ENCODE measurements at places on chromosomes 3 and 15.

DNA sequence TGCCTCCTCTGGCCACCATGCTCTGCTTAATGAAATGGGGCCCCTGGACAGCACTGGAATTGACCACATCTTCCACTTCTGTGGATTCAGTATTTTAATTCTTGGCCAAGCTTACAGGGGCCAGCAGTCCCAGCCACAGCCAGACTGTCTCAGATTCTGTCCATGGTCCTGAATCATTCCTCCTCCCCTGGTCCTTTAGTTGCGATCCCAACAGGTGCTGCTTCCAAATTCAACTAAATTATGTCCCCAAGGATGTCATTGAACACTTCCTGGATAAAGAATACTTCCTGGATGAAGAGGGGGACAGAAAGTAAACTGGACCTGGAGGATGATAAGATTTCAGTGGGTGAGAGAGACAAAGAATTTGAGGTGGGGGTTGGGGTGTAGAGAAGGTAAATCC, 111.1 kb upstream of the FOXB1 start:
- H3K36me3 ChIP-seq: no peaks in the 10 kb centered on the region
- no peaks in the 10 kb centered on the region for H3K27me3 ChIP-seq
- no peak overlapping the region for H3K27ac ChIP-seq
- no peak overlapping the region for H3K4me3 ChIP-seq
- no peaks in the 10 kb centered on the region for H3K4me1 ChIP-seq

GRCh38 chr3:71067977-71068654, 515.4 kb downstream of the FOXP1 start:
- peaks cover 43% of the 10 kb centered on the region for H3K4me1 ChIP-seq
- no peak overlapping the region for H3K4me3 ChIP-seq
- no peak for DNase-seq
- H3K27me3 ChIP-seq: no peaks in the 10 kb centered on the region
- H3K27ac ChIP-seq: peak overlapping the region; percentile 5

DNA sequence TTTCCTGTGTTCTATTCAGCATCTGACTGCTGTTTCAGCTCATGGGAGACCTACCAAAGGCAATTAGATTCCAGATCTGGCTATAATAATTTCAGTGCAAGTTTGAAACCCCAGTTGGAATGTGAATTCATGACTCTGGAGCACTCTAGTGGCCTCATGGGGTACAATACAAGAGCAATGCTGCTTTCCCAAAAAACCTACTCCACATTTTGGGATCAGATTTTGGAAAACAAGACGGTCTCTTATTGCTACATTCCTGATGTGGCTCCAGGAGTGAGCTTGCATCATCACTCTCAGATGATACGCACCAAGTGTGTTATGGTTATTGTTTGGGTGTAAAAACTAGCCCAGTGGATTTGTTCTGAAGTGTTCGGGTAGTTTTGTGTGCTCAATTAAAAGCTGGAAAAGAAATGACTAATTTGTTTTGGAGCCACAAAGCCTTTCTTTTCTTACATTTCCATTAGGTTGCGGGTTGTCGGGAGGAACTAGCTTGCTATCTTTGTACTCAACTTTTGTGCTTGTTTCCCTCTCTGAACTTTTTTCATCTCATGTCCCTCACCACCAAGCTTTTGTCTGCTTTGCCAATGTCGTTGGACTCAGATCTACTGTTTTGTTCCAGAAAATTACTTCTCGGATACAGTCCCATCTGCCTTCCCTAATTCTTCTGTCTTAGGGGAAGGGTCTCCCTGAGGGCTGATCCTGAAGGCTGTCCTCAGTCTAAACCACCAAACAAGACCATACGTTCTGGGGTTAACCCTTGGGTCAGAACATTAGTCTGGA, 272.1 kb downstream of the BBX start:
- H3K4me3 ChIP-seq: no peak overlapping the region
- H3K27me3 ChIP-seq: no peaks in the 10 kb centered on the region
- peak overlapping the region; percentile 38 for H3K27ac ChIP-seq

- peaks cover 16% of the 10 kb centered on the region for H3K4me1 ChIP-seq
- no peaks in the 10 kb centered on the region for H3K36me3 ChIP-seq
- H3K27ac ChIP-seq: no peak overlapping the region
- no peak for DNase-seq
- H3K27me3 ChIP-seq: no peaks in the 10 kb centered on the region
- no peak overlapping the region for H3K4me3 ChIP-seq
Measured at GRCh38 chr15:25665913-25666312, 197.2 kb downstream of the ATP10A start.

GRCh38 chr3:46559091-46559704, 6.9 kb downstream of the LRRC2 start:
- H3K36me3 ChIP-seq: no peaks in the 10 kb centered on the region
- no peak overlapping the region for H3K4me3 ChIP-seq
- DNase-seq: no peak
- H3K27ac ChIP-seq: peak overlapping the region; percentile 57

DNA sequence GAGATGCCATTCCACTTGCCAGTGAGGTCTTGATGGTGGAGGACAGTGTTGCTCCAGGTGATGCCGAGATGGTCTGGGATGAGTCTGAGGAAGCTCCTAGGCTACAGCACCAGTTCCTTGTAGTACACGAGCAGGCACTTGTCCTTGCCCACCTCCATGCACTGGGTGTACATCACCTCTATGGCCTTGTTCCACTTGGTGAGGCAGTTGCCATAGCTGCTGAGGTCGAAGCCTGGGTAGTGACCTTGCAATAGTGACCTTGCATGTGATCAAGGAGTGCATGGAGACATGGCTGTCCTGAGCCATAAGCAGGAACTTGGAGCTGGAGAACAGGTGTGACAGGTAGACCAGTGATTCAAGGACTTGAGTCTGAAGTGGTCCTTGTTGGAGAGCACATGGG, 47.6 kb downstream of the CDIN1 start:
- H3K4me1 ChIP-seq: peaks cover 3% of the 10 kb centered on the region
- no peaks in the 10 kb centered on the region for H3K27me3 ChIP-seq
- no peak for DNase-seq
- no peak overlapping the region for H3K27ac ChIP-seq
- H3K4me3 ChIP-seq: no peak overlapping the region

DNA sequence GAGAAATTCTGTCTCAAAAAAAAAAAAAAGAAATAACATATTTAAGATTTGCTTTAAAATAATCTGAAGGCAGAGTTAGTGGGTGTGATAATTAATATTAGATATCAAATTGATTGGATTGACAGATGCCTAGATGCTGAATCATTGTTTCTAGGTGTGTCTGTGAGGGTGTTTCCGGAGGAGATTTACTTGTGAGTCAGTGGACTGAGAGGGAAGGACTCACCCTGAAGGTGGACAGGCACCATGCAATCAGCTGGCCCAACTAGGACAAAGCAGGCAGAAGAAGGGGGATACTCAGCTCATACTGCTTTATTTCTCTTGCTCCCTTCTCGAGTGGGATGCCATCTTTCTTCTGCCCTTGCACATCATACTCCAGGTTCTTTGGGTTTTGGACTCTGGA, 16.7 kb upstream of the RPL24 start:
- H3K4me3 ChIP-seq: no peak overlapping the region
- H3K4me1 ChIP-seq: no peaks in the 10 kb centered on the region
- no peak for DNase-seq
